Left ventricle myocardium inferior (tissue), 1 donor: ENCODE measurements at places on chromosomes 6 and 20. TPM values are rescaled to one million over a fixed set of nuclear protein-coding genes. Genes with fewer than 3 reads are reported as not detected.

GRCh38 chr6:121592261-121592935 is 157.0 kb downstream of the GJA1 start:
- no peak for DNase-seq
- no peak overlapping the region for H3K4me3 ChIP-seq
- no peaks in the 10 kb centered on the region for H3K27me3 ChIP-seq
- H3K36me3 ChIP-seq, result no peaks in the 10 kb centered on the region
- peaks cover 18% of the 10 kb centered on the region for H3K4me1 ChIP-seq

GRCh38 chr20:53130795-53131194 is 158.6 kb downstream of the TSHZ2 start:
- no peaks in the 10 kb centered on the region for H3K36me3 ChIP-seq
- H3K4me3 ChIP-seq, result no peak overlapping the region
- DNase-seq, result no peak
- no peak overlapping the region for H3K27ac ChIP-seq
- H3K27me3 ChIP-seq, result peaks cover 2% of the 10 kb centered on the region
- peaks cover 3% of the 10 kb centered on the region for H3K4me1 ChIP-seq

Gene PAX1
- total RNA-seq, result not detected

Gene MYL9
- total RNA-seq, result 1,345 TPM
